ENCODE measurements at places on chromosomes 2 and 18.

DNA sequence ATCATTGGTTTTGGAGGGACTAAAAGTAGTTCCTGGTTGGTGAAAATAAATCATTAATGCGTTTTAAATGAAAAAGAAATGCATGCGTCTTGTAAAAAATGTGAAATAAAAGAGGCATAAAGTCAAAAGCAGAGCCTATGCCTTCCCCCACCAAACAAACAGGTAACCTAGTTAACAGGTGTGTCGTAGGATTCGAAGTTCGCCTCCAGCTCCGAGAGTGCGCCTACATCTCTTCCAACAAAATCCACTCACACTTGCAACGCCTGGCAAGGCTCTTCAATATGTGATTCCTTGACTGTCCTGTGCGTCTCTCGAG, 677 bp upstream of the SMAD4 start:
- DNase-seq, result no peak

GRCh38 chr2:48787580-48787979, 32.1 kb upstream of the LHCGR start:
- no peak for DNase-seq

DNA sequence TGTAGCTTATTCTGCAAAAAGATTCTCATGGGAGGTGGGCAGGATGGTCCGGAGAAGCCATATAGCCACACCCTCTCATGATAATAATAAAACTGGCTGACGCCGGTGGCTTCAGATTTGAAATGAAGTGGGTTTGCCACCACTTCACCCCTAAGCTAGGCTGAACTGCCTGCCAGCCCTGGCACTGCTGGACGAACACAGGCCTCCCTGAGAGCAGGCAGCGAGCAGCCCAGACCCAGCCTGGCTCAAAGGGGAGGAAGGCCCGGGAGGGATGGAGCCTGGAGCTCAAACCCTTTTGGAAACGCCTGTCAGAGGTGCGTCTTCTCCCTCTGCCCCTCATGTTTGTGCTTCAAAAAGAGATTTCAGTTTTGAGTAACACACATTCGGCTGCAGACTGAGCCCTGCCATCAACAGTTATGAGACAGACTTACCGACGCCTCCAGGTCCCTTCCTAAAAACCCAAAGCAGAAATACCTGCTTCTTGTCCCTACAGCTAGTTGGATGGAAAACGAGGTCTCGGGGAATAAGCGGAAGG, 71.1 kb upstream of the HPCAL1 start:
- DNase-seq, result no peak

DNA sequence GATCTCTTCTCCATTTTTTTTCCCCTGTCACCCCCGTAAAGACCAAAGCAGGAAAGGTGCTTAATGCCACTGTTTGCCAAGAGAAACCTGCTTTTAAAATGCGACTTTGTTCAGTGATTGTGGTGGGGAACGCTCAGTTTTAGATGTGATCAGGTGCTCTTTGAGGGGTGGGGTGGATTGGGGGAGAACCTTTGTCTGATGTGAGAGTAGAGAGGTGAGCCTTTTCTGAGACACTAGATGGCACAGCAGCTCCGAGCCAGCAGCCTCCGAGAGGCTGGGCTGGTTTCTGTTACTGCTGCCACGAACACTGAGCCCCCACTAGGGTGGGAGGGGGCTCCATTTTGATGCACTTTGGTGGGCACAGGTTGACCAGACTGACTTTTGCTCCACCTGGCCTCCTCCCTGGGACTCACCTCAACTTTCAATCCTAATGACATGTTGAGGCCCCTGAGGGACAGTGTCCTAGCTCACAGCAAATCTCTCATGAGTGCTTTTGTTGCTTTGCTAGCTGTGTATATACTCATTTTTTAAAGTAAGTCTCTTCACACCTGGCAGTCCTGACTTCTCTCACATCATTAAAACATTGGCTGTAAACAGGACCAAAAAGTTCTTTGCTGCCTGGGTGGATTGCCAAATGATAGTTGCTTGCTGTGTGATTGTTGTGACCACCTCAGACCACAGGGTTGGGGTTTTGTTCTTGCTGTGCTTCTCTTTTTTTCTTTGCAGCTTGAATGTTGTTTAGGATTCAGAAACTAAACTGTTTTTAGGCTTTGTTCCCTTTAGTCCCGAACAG, 98.2 kb upstream of the MAP3K20 start:
- no peak for DNase-seq

DNA sequence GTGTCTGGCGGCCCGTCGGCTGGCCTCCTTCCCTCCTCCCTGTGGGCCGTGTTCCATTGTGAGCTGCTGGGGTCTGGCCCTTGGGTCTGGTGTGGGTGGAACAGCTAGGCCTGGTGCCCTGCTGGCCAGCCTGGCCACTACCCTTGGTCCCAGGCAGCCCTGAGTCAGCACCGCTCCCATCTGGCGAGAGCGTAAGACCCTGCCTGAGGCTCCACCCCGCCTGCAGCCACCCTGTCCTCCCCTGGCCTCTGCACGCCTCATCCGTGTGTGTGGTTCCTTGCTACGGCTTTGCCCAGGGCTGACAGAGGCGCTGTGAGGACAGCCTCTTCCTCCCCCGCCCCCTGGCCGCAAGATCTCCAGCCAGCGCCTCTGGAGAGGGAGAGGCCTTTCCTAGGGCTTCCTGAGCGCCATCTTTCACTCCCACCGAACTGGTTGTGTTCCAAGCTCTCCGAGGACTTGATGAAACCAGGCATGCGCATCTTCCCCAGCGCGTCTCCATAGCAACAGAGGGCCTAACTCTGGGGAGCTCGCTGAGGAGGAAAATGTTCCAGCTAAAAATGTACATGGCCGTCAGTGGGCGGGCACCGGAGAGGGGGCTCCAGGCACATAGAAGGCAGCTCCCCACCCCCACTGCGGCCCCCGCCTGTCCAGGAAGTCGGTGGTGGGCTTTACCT, 83.0 kb downstream of the STPG4 start:
- DNase-seq, result no peak

GRCh38 chr2:219596954-219597551, 604 bp upstream of the STK11IP start:
- DNase-seq, result no peak

DNA sequence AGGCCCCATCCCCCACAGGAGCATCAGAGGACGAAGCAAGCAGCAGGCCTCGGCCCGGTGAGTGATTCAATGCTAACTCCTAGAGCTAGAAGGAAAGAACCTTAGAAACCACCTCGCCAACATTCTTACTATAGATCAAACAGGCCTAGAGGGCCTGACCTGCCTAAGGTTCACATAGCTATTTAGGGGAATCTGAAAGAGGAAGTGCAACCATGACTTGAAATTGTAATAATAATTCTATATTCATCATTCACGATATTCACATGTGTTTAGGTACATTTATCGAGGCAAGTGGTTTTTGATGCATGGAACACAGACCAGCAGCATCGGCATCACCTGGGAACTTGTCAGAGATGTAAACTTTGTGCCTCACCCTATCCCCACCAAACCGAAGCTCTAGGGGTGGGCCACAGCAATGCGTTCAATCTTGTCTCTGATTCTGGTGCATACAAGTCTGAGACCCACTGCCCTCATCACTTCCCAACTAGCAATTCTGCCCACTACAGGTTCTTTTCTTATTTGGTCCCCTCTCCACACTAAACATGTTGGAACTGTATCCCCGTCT, 78.0 kb upstream of the DNMT3A start:
- DNase-seq, result no peak

DNA sequence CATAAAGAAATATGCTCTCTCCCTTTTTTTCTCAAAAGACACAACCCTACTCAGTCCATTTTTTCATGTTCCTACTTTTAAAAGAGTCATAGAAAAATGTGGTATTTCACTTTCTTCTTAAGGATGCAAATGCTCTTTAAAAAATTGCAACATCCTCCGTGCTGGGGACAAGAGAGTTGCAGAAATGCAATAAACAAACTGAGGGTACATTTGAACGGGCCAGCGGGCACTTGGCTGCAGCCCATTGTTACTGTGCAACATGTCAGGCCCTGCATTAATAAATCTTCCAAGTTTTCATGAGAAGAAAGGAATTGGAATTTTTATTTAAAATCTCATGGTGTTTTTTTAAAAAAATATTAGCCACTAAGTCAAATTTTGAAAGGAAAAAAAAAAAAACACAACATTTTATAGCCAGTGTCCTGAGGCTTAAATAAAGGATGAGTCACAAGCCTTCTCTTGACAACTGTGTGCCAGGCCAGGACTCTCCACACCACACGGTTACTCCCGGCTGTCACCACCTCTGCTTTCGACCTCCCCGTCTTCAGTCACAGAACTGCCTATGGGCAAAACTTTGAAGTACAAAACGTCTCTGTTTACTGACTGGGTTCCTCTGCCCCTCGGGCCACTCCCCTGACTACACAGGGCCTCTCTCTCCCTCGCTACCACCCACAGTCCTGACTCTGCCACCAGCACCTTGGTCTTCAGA, 57.5 kb upstream of the MFF start:
- no peak for DNase-seq

GRCh38 chr18:45540125-45540524, 75.2 kb upstream of the SLC14A2 start:
- no peak for DNase-seq

DNA sequence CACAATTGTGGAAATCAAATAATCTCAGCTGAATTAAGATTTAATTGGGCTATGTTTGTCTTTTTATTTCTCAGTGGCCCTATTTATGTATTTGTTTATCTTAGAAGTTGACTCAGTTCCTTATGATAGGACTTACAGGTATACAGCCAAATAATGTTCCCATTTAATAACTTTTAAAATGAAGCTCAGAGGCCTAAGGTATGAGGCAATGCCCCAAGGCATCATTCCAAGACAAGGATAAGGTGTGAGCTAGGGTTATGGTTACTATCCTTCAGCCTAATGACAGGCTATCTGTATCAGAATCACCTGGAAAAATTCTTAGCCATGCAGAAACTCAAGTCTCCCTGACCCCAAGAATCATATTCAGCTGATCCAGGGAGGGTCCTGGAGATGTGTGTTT, 7.4 kb upstream of the NRBP1 start:
- no peak for DNase-seq

- no peak for DNase-seq
These were observed 259.5 kb downstream of the MREG start for GRCh38 chr2:215753808-215754207.

GRCh38 chr2:150617351-150617978, 130.0 kb upstream of the RND3 start:
- DNase-seq, result no peak

- no peak for DNase-seq
These were observed 177.2 kb downstream of the NEDD4L start for GRCh38 chr18:58221060-58221725.

DNA sequence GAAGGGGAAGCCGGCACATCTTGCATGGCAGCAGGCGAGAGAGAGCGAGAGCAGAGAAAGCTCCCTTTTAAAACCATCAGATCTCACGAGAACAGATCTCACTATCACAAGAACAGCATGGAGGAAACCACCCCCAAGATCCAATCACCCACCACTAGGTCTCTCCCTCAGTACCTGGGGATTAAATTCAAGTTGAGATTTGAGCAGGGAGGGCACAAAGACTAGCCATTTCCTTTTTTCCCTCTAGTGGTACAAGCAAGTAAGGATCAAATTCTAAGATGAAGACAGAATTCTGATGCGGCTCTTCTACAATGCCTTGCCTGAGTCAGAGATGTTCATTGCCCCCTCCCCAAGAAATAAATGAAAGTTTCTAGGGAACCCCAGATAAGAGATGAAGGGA, 45.6 kb upstream of the ANKRD44 start:
- no peak for DNase-seq

DNA sequence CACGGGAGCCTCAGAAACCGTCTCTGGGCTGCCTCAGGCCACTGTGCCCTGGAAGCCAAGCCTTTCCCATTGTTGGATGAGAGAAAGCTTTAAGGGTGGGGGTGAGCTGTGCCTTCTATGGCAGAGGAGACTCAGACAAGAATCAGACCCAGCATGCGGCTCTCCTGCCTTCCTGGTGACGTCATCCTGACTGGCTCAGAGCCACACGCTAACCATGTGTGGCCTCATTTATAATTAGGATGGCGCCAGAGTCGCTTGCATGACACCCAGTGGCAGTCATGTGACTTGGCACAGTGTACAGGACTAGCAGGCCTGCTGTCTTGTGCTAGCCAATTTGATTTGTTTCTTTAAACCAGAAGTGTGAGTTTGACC, 99.1 kb downstream of the SH3BP4 start:
- no peak for DNase-seq

DNA sequence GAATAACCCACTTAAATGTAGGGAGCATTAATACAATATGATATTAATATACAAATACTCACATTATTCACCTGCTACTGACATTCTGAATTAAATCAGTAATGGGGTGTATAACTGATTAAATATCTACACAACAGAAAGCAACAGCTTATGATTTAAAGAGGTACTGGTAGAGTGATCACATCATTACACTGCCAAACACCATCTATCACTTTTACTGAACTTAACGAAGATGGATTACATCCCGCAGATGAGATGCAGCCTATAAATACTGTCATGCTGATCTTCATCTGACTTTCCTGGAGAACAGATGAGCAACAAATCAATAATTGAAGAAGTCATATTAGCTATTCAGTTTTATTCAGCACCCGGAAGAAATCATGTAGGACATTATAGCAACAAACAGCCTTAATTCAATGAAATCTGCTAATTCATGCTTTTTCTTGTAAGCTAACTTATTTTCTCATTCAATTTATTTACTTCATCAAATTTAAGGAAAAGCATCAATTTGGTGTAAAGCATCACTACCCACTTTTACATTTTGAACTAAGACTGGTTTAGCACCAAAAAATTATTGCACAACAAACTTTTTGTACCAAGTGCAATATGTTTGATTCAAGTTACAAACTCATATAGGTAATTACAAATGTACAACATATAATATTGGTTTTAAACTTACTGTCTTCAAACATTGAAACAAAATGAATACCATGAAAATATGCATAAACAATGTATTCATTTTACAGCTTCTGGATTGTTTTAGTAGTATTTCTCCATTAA, 1509.0 kb downstream of the LRP1B start:
- DNase-seq, result no peak

DNA sequence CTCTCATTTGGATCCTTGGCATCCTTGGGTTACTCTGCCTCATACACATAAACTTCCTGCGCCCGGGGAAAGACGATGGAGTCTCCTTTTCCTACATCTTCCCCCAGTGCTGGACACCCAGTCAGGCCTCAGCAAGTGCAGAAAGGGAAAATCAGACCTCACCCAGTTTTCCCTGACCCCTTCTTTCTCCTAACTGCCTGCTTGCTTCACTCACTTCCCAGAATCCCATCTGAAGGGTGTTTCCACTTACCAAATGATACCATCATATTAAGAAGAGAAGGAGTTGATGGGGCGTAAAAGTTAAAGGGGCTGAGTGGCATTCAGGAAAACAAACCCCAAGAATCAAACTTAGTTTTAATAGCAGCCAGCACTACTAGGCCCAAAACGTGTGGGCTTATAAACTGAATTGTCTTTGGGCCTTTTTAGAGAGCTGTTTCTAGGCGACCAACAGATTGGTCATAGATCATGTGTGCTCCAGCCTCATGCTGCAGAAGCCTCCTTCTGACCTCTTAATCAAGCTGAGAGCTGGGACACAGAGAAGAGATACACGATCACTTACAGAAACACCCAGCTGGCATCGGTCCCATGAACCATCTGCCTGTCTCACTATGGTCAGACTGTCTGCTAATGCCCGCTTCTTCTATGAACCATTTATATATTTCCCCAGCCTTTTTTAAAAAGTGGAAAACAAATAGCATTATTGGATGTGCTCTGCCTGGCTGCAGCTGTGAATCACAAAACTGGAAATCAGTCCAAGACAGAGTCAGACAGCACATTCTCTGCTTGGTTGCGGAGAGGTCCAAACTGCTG, 165.7 kb upstream of the SLC14A2 start:
- DNase-seq, result no peak

Measured in SIG-M5 (cell line).